ENCODE measurements at places on chromosomes 3 and 15.

DNA sequence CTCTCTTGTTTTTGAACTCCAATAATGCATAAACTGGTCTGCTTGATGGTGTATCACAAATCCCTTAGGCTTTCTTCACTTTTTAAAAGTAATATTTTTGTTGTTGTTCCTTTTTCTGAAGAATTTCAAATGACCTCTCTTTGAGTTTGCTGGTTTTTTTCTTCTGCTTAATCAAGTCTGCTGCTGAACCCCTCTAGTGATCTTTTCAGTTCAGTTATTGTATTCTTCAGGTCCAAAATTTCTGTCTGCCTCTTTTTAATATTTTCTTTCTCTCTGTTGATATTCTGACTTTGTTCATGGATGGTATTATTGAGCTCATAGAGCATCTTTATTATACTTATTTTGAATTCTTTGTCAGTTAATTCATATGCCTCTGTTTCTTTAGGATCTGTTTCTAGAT lies 21.8 kb upstream of the CEP152 start:
- DNase-seq: no peak

DNA sequence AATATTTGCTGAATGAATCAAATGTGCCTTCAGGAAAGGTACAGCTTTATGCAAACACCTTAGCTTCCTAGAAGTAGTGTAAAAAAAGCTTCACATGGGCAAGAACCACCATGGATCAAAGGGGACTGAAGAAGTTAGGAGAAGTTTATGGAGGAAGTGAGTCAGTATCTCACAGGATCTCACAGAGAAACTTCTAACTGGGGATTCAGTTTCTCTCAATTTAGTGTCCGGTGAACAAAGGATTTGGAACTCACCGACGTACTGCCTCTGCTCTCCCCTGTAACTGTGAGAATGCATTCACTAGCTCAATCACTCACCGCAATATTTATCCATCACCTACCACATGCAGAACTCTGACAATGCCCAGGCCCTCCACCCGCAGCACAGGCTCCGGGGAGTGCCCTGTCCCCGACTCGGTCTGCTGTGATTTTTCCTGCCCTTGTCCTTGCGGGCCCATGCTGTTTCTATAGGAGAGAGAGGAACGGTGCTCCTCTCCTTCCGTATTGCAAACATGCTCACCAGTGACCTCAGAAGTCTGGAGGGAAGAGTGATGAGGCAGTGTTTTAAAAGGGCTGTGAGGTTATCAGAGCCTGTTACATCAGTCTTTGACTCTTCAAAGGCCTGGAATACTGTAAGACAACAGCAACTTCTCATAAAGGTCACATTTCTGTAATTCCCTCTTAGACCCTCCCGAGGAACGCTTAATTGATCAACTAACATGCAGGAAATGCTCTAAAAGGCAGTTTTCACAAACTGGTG lies 222.5 kb upstream of the ICE2 start:
- DNase-seq: no peak

GRCh38 chr15:83014205-83014653 lies 2.8 kb upstream of the C15orf40 start:
- no peak for DNase-seq

DNA sequence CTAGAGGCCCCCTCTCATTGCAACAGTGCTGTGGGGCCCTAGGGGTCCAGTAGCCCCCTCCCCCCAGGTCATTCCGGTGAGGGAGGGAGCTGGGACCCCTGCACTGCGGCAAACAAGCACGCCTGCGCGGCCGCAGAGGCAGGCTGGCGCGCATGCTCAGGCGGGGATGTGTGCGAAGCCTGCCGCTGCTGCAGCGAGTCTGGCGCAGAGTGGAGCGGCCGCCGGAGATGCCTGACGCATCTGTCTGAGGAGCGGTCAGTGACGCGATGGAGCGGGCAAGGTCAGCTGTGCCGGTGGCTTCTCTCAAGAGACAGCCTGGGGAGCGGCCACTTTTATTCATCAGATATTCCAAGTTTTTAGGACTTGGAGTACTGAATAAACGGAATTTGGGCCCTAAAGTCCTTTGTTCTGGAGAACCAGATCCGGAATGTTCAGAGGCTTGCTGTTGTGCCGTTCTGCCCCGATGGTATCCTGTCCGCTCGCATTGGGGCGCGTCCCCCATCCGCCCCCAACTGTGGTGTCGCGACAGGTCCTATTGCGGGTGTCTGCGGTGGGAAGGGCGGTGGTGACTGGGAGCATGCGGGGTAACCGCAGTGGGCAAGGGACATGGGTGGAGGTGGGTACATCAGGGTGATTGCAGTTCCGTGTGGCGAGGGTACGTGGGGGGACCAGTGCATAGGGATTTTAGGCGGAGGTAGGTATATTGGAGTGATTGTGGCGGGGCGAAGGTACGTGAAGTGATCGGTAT lies at the start of the genes SNRPN and SNURF:
TSS of gene SNRPN (plus strand) at position 205 of the 748 bp plus-strand sequence. CDS start 19,467 bp downstream, outside the sequence.
TSS of gene SNURF (plus strand) at position 205 of the 748 bp plus-strand sequence. CDS start at position 267, 62 bp downstream.
- peak; percentile 82 for DNase-seq

- DNase-seq: no peak
Measured at GRCh38 chr3:193933451-193933850, 202.5 kb upstream of the HES1 start.

DNA sequence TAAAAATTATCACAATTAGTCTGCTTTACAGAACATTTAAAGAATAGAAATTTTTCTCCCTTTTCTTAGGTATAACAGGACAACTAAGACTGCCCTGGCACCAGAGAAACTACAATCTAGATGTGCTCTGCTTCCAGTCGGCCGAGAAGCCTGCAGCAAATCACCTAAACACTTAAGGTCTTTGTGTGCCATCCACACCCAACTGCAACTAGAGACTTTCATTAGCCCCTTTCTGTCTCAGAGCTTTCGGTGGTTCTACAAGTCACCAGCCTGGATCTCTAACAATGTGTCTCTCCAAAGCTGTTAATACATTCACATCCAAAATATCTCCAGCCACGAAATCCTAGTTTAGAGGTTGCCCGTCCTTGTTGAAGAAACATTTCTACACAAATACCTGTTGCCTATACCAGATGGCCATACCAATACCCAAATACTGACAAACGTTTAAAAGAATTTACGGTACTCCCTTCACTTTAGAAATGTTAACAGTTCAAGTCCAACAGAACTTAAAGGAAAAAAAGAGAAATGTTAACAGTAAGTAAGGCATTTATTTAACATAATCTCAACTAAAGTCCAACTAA lies 6.7 kb downstream of the PRC1 start:
- DNase-seq: no peak

- peak; percentile 55 for DNase-seq
Measured at GRCh38 chr15:22978691-22979237, 1.4 kb downstream of the CYFIP1 start.

GRCh38 chr3:29804044-29804443 lies 523.2 kb downstream of the RBMS3 start:
- DNase-seq: no peak

GRCh38 chr3:147758771-147759170 lies 349.6 kb downstream of the ZIC1 start:
- DNase-seq: no peak
